ENCODE measurements at places on chromosomes 11 and 22.

- DNase-seq: no peak
Observed at GRCh38 chr11:79336797-79337517, 103.9 kb downstream of the TENM4 start.

GRCh38 chr11:85595285-85595884 is 31.8 kb downstream of the DLG2 start:
- DNase-seq: no peak

- no peak for DNase-seq
Observed at GRCh38 chr22:46854125-46854870, 91.8 kb downstream of the TBC1D22A start.

GRCh38 chr22:26553056-26553752 is 36.7 kb downstream of the TPST2 start:
- DNase-seq: no peak

- DNase-seq: no peak
Observed at GRCh38 chr11:5290106-5290505, 11.6 kb downstream of the OR51B4 start.
